Femur (tissue), 1 donor: ENCODE measurements at places on chromosomes 16 and 17.

- no peak for DNase-seq
Measured at GRCh38 chr17:18300725-18301480, 13.9 kb downstream of the TOP3A start.

DNA sequence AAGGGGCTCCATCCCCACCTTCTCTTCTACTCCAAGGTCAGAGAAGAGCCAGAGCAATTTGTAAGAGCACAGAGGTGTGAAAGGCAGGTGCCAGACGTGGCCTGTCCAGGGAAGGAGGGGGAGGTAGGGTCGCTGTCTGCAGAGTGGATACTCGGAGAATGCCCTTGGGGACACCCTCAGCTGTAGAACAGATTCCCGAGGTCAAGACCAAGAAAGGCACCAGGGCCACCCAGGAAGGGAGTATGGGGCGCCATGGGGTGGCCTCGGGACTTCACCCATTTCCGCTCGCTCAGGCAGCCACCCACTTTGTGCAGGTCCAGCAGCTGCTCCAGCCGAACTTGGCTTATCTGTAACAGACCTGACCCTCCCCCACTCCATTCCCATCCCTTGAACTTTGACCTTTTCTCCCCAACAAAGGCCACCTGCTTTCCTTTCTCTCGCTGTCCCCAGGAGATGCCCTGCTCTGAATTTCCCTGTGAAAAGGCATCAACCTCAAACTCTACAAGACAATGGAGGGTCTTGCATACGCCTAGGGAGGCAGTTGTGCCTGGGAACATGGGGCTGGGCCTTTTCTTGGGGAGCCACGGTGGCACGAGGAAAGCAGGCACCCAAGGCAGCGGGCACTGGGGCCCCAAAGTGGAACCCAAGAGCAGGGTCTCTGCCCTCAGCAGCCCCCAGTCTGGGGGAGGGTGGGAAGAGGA is 11.3 kb upstream of the AXIN2 start:
- DNase-seq: no peak

DNA sequence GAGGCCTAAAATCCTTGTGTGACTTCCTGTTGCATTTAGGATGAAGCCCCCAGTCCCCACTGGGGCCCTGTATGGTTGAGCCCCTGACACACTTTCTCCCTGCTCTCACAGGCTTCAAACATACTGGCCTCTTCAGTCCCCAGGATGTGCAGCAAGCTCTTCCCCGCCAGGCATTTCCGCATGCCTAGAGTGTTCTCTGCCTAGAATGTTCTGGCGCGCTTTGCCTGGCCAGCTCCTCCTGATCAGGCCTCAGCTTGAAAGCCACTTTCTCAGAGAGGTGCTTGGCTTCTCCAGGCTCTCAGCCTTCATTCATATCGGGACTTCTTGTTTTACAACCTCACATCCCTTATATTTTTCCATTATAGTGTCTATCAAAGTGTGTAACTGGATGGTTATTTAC is 123.7 kb downstream of the SPACA3 start:
- peak; percentile 54 for DNase-seq

DNA sequence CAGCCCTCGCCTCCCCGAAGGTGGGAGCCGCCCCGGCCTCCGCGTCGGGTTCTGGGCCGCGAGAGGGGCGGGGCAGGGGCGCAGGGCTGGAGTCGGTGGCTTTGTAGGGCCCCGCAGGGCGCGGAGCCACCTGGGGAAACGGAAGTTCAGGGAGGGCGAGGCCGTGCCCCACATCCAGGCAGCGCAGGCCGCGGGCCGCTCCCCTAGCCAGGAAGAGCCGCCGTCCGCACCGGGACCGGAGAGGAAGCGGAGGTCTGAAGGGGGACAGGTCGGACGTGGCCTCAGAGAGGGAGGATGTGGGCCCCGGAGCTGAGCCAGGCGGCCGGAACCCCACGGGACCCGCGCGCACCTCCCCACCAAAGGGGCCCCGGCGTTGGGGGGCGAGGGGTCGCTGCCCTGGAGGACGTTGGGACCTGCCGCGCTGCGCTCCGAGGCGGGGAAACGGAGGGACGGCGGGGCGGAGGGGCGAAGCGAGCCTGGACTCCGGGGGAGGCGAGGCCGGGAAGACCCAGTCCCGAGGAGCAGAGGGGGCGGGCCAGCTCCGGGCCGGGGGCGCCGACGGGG is 482 bp upstream of the SLC16A3 start:
- DNase-seq: peak; percentile 69

DNA sequence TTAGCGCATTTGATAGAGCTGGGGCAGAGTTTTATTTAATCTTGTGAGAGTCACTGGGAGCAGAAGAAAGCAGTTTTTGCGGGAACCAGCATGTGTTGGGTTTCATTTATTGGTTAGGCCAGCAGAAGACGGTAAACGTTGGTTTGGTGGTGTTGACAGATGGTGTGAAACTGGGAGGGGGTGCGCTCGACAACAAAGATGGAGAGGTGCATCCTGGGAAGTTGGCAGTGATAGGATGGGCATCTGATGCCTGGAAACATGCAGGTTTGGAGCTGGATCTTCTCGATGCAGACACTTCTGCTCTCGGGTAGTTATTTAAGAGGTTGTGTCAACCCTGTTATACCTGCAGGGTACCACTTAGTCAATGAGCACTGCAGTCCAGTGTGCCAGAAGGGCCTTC is 24.9 kb upstream of the CLEC18A start:
- DNase-seq: no peak

DNA sequence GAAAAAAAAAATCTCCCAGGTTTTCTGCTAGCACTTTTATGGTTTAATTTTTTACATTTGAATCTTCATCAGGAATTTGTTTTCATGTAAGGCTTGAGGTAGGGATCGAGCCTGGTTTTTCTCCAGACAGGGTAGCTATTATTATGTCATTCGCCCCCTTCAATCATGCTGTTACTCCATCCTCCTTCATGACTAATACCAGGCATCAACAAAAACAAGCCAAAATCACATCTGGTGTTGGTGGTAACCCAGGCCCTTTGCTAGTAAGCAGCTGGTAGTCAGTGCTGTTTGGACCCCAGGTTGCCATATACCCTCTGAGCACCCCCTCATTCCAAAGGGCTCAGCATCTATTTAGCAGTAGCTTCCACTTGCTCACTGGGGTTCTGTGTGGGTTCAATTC is 29.5 kb downstream of the DRC3 start:
- DNase-seq: no peak

- no peak for DNase-seq
Measured at GRCh38 chr16:20829536-20829935, 23.2 kb downstream of the REXO5 start.

GRCh38 chr16:85151603-85152413 is 39.5 kb upstream of the CIBAR2 start:
- peak; percentile 88 for DNase-seq

DNA sequence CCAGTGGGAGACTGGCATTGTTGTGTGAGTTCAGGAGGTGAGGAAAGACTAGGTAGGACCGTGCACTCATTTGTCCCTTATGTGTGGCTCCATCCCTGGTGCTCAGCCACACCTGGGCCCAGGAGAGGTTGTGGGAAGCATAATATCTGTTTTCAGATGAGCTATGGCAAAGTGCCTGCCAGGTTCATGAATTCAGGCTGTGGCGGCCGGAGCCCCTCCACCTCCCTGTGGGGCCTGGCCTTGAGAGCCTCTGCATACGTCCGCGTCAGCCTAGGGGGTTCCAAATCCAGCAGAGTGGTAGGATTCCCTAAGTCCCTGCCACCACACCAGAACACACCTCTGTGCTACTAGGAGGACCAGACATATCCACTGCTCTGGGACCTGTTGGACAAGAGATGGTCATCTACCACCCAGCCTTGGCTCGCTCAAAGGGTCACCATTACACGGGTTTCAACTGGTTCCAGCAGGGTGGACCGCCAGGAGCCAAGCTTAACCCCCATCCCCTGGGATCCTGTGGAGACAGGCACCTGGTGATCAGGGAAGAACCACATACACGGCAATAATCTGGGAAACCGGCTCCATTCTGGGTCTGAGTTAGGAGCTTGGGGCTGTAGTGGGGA is 2.0 kb downstream of the B3GNT9 start:
- no peak for DNase-seq

- peak; percentile 84 for DNase-seq
Measured at GRCh38 chr17:29219378-29220047, 27.1 kb upstream of the CRYBA1 start.

GRCh38 chr17:42706732-42707131 is 24.4 kb downstream of the CNTNAP1 start:
- no peak for DNase-seq
